ENCODE measurements at places on chromosomes 5 and 9. TPM values are rescaled to one million over a fixed set of nuclear protein-coding genes. Genes with fewer than 3 reads are reported as not detected.
A peak's percentile ranks its signal among the peaks of the same experiment; 100 is the strongest.

- no peak for DNase-seq
- no peaks in the 10 kb centered on the region for H3K36me3 ChIP-seq
- no peak overlapping the region for H3K4me3 ChIP-seq
Measured at GRCh38 chr9:76454311-76454710, 4.7 kb upstream of the GCNT1 start.

GRCh38 chr9:33813712-33814641, 3.0 kb upstream of the UBE2R2 start:
- no peaks in the 10 kb centered on the region for H3K36me3 ChIP-seq
- no peaks in the 10 kb centered on the region for H3K27me3 ChIP-seq
- H3K27ac ChIP-seq = peak overlapping the region; percentile 15
- peaks cover 5% of the 10 kb centered on the region for H3K4me1 ChIP-seq

DNA sequence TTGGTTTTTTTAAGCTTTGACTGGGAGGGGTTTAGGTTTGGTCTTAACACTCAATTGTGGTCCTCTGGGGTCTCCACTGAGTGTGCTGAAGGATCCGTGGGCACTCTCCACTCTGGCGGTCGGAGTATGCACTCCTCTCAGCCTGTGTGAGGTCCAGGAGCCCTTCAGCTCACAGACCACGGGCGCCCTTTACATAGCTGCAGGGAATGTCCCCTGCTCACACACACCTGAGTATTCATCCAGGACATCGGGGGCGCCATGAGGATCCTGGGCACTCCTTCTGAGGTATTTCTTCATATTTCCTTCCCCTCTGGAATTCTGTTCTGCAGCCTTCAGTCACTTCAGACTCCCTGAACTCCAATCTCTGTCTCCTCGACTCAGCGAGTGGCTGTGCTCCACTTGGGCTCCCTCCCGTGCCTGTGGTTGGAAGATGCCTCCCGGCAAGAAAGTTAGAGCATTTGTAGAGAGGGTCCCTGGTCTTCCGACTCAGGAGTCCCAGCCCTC, 12.5 kb downstream of the TRIP13 start:
- no peak overlapping the region for H3K4me3 ChIP-seq
- no peaks in the 10 kb centered on the region for H3K27me3 ChIP-seq
- DNase-seq = no peak
- no peaks in the 10 kb centered on the region for H3K36me3 ChIP-seq

PCDHB10 gene
- total RNA-seq = 0.17 TPM

- no peaks in the 10 kb centered on the region for H3K36me3 ChIP-seq
- no peaks in the 10 kb centered on the region for H3K27me3 ChIP-seq
- no peak for DNase-seq
- H3K4me1 ChIP-seq = no peaks in the 10 kb centered on the region
Measured at GRCh38 chr5:8576178-8576577, 707.2 kb downstream of the MTRR start.

SLCO4C1 gene
- total RNA-seq = 29.4 TPM

DNA sequence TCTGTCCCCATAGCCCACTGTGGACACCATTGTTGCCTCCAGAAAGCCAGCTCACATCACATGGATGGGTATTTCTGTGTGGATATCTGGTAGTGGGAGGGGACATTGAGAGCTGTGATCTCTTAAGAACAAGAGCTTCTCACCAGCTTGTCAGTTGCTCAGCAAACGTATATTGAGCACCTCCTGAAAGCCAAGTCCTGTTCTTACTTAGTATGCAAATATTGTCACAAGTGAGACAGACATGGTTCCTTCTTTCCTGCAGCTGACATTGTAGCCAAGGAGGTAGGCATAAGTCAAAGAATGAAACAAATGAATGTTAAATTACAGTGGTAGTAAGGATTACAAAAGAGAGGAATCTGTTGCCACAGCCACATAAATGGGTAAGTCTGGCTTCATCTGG, 3.8 kb downstream of the TCOF1 start:
- DNase-seq = no peak
- H3K36me3 ChIP-seq = peaks cover 22% of the 10 kb centered on the region
- H3K4me3 ChIP-seq = no peak overlapping the region
- H3K27ac ChIP-seq = no peak overlapping the region
- peaks cover 18% of the 10 kb centered on the region for H3K4me1 ChIP-seq

DNA sequence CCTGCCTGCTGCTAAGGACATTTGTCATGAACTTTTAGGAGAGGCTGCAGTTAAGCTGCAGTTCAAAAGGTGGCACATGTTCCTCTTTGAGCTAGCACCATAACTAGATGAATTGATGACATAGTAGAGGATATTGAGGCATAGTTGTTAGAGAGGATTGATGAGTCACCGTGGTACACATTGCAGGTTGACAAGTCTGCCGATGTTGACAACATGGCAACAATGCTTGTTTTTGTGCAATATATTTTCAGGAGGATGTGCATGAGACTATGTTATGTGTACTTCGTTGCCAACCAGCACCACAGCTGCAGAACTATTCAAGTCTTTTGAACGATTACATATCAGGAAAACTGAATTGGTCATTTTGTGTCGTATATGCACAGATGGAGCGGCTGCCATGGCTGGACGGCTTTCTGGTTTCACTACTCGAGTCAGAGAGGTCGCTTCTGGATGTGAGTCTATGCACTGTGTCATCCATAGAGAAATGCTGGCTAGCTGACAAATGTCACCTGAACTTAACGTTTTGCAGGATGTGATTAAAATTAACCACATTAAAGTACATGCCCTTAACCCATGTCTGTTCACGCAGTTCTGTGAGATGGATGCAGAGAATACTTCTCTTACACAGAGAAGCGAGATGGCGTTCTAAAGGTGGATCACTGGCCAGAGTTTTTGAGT, 24.2 kb downstream of the ANP32B start:
- peaks cover 47% of the 10 kb centered on the region for H3K36me3 ChIP-seq
- no peak overlapping the region for H3K27ac ChIP-seq
- DNase-seq = no peak
- no peaks in the 10 kb centered on the region for H3K4me1 ChIP-seq
- H3K27me3 ChIP-seq = no peaks in the 10 kb centered on the region

DNA sequence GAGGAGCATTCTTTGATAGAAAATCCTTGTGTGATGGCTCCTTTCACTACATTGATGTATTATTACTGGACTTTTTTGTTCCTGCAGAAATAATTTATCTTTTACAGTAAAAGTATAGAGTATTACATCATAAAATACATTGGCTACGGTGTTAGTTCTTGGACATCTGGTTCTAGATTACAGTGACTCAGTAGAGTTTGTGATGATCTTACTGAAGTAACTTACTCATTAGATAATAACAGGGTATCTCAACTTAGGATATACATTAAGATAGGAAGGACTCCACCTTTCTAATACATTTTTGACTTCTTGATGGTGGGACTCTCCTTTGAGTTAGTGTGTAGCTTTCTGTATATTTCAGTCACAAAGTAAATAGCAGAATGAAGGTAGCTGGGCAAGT, 59.1 kb downstream of the ZNF462 start:
- no peak overlapping the region for H3K4me3 ChIP-seq
- DNase-seq = no peak
- H3K4me1 ChIP-seq = peaks cover 13% of the 10 kb centered on the region
- H3K36me3 ChIP-seq = no peaks in the 10 kb centered on the region

- H3K27me3 ChIP-seq = no peaks in the 10 kb centered on the region
- no peaks in the 10 kb centered on the region for H3K4me1 ChIP-seq
- no peak for DNase-seq
- H3K4me3 ChIP-seq = no peak overlapping the region
- H3K27ac ChIP-seq = no peak overlapping the region
Measured at GRCh38 chr5:411728-412127, 31.2 kb upstream of the EXOC3 start.

- no peaks in the 10 kb centered on the region for H3K36me3 ChIP-seq
- H3K27ac ChIP-seq = no peak overlapping the region
- H3K4me3 ChIP-seq = no peak overlapping the region
- peaks cover 13% of the 10 kb centered on the region for H3K4me1 ChIP-seq
- H3K27me3 ChIP-seq = no peaks in the 10 kb centered on the region
Measured at GRCh38 chr5:173970878-173971650, 17.9 kb upstream of the C5orf47 start.

SV2C gene
- total RNA-seq = under 0.01 TPM

DNA sequence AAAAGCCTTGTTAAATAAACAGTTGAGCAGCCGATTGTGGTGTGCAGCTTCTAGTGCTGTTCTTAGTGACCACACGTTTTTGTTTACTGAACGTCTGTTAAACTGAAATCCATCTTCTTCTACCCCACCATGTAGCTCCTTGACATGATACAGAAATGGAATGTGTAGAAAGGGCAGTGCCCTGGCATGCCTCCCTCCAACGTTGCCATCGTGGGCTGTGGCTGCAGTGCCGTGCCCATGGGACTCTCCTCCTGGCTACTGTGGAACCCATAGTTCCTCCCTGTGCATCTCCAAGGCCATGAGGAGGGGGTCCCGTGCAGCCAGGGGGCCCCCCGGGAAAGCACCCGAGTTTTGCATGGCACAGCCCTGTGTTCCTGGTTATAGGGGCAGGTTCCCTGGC, 23.3 kb upstream of the TGFBI start:
- H3K36me3 ChIP-seq = no peaks in the 10 kb centered on the region
- DNase-seq = no peak
- no peak overlapping the region for H3K27ac ChIP-seq
- H3K27me3 ChIP-seq = no peaks in the 10 kb centered on the region
- no peak overlapping the region for H3K4me3 ChIP-seq

GRCh38 chr5:88094906-88095496, 173.6 kb downstream of the TMEM161B start:
- no peaks in the 10 kb centered on the region for H3K4me1 ChIP-seq
- H3K4me3 ChIP-seq = no peak overlapping the region
- no peak overlapping the region for H3K27ac ChIP-seq
- DNase-seq = no peak
- no peaks in the 10 kb centered on the region for H3K27me3 ChIP-seq
- H3K36me3 ChIP-seq = no peaks in the 10 kb centered on the region

DNA sequence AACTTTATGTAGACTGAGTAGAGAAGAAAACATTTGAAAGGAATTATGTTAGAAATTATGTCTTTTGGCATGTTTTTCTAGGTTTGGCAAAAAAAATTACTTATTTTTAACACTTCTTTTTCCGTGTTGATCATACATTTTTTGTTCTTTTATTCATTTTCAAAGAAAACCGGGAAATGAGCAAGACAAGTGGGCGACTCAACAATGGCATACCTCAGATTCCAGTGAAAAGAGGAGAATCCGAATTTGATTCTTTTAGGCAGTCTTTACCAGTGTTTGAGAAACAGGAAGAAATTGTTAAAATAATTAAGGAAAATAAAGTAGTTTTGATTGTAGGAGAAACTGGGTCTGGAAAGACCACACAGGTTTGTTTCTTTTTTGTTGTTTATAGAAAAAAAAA, 12.9 kb downstream of the YTHDC2 start:
- H3K27ac ChIP-seq = no peak overlapping the region
- H3K4me3 ChIP-seq = no peak overlapping the region
- DNase-seq = no peak
- H3K4me1 ChIP-seq = no peaks in the 10 kb centered on the region
- H3K36me3 ChIP-seq = no peaks in the 10 kb centered on the region
- H3K27me3 ChIP-seq = no peaks in the 10 kb centered on the region

NME5 gene
- total RNA-seq = 0.50 TPM

ORM2 gene
- 276 TPM for total RNA-seq

- no peaks in the 10 kb centered on the region for H3K36me3 ChIP-seq
- peak overlapping the region; percentile 15 for H3K27ac ChIP-seq
- peak overlapping the region; percentile 79 for H3K4me3 ChIP-seq
Measured at GRCh38 chr5:111755345-111755941, 1.6 kb downstream of the NREP start.

DNA sequence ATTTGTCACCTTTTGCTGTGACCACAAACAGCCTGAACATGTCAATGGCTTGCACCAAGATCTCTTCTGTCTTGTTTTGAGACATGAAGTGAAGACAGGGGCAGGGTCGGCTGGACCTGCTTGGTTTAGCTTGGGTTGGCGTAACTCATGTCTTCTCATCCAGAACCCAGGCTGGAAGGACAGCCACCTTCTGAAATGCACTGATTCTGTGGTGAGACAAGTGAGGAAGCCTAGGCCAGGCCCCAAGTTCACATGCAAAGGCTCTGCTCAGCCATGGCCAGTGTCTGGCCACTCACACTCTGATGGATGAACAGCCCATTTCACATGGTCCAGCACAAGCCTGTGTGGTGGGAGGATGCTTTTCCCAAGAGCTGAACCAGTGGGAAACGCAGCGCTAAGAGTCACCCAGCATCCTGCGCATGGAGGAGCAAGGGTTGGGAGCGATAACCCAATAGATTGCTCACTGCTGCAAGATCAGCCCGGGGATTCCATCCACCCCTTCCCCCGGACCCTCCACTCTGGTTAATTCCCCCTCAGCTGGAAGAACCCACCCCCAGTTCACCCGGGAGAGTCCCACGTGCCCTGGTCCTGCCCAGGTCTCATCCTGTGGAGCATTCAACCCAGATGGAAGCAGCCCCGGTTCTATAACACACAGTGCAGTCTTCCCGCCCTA, 16.2 kb upstream of the MED10 start:
- no peak for DNase-seq
- H3K4me3 ChIP-seq = no peak overlapping the region
- H3K4me1 ChIP-seq = no peaks in the 10 kb centered on the region
- no peaks in the 10 kb centered on the region for H3K27me3 ChIP-seq

ANKRD20A1 gene
- total RNA-seq = 0.70 TPM

GRCh38 chr5:124650147-124650561, 96.3 kb downstream of the ZNF608 start:
- peaks cover 3% of the 10 kb centered on the region for H3K36me3 ChIP-seq
- no peak overlapping the region for H3K4me3 ChIP-seq
- no peak for DNase-seq
- H3K4me1 ChIP-seq = peaks cover 10% of the 10 kb centered on the region
- peak overlapping the region; percentile 20 for H3K27ac ChIP-seq

- H3K27me3 ChIP-seq = no peaks in the 10 kb centered on the region
- DNase-seq = no peak
- H3K36me3 ChIP-seq = no peaks in the 10 kb centered on the region
- H3K4me1 ChIP-seq = no peaks in the 10 kb centered on the region
- H3K27ac ChIP-seq = no peak overlapping the region
Measured at GRCh38 chr5:97133101-97133500, 9.3 kb downstream of the LIX1 start.

DNA sequence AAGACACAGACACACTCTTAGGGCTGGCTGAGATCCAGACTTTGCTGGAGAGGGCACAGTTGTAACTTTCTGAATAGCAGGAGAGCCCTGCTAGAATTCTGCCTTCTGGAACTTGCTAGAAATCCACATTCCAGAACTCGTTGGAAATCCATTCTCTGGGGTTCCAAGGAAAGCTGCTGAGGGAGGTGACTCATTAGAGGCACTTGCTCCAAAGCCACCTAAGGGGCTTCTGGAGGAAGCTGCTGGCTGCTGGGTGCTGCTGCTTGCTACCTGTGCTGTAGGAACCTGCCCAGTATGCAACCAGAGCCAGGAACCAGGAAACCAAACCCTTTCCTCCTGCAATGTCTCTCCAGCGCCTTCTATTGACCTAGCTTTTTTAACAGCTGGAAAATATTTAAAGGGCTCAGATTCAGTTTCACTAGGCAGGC, 4.1 kb upstream of the TLE4 start:
- no peak for DNase-seq
- H3K4me1 ChIP-seq = peaks cover 10% of the 10 kb centered on the region
- no peaks in the 10 kb centered on the region for H3K36me3 ChIP-seq
- H3K4me3 ChIP-seq = no peak overlapping the region
- H3K27me3 ChIP-seq = no peaks in the 10 kb centered on the region

DNA sequence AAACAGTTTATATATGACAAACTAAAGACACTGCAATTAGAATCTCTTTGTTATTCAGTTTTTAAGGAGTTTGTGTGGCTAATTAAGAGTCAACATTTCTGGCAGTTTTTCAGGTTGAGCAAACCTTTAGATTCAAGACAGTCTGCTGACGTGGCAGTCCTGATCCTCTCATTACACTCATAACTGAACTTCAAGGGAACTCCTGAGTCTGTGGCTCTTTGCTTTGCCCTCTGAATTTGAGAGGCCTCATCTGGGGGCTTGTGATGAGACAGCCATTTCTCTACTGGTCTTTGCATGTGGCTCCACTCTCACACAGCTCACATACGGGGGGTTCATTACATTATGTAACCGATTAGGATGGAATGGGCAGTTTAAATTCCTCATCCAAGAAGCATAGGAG, 182.9 kb upstream of the MEF2C start:
- no peak overlapping the region for H3K27ac ChIP-seq
- H3K27me3 ChIP-seq = no peaks in the 10 kb centered on the region
- no peak overlapping the region for H3K4me3 ChIP-seq
- no peaks in the 10 kb centered on the region for H3K36me3 ChIP-seq
